Tibial nerve (tissue), 4 donors: ENCODE measurements at places on chromosomes 6 and 20. TPM values are rescaled to one million over a fixed set of nuclear protein-coding genes. Genes with fewer than 3 reads are reported as not detected.
A peak's percentile ranks its signal among the peaks of the same experiment; 100 is the strongest.

GRCh38 chr6:26020329-26021000 lies 57.9 kb downstream of the TRIM38 start:
- DNase-seq, result peak; percentile 85

DNA sequence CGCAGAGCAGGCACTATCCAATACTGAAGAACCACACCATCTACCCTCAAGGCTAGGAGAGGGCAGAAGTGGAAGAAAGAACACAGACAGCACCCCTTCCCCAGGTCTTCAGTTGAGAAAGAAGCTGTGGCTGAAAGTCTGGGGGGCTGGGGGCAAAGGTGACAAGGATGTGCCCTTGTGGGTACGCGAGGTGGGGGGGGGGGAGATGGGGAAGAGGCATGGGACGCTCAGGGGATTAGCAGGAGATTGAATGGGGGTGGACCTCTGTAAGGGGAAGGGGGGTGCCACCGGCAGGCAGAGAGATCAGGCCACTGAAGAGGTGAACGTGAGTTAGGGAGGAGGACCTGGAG lies 1.1 kb downstream of the B4GALT5 start:
- DNase-seq, result no peak

DNA sequence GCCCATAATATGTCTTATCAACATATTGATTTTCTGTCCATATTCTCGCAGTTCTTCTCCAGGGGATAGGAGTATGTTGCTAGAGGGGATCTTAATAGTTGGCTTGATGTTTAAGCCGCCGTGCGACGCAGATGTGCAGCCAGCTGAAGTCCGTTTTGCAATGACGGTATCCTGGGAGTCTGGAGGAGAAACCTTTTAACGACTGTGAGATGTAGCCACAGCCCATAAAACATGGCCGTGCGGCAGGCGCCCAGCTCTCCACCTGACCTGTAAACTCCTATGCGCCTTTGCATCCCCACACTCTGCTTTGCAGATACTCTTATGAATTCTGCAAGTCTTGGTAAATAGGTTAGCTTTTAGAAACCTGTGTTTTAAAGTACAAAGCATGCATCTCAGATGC lies 36.9 kb downstream of the BMP6 start:
- DNase-seq, result no peak

- DNase-seq, result no peak
Observed at GRCh38 chr6:91490671-91491301, 903.9 kb upstream of the MAP3K7 start.

GRCh38 chr6:56458324-56458884 lies 184.3 kb downstream of the DST start:
- DNase-seq, result no peak

DNA sequence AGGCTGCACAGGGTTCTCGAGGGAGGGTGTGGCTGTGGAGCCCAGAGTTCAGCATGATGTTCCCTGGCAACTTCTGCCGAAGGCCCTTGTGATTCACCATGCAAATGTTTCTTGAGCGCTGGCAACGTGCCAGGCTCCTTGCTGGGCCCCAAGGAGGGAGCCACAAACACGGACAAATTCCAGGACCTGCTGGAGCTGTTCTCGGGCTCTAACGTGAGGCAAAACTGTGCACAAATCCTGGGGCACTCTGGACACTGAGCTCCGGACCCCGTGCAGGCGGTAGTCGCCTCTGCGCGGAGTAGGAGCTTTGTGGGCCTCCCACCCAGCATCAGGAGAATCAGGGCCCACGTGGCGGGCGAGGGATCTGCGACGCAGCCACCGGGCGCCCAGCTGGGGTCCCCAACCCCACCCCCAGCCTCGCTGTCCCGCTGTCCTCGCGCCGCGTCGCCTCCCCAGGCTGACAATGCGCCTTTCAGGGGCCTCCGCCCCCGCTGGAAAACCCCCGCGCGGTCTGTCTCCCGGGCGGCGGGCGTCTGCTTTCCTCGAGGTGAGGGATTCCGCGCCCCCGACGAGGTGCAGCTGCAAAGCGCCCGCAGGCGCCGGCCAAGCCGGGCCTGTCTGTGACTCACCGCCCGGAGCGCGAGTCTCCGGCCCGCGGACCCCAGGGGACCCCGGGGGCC lies 31.7 kb upstream of the SCUBE3 start:
- DNase-seq, result peak; percentile 40

DNA sequence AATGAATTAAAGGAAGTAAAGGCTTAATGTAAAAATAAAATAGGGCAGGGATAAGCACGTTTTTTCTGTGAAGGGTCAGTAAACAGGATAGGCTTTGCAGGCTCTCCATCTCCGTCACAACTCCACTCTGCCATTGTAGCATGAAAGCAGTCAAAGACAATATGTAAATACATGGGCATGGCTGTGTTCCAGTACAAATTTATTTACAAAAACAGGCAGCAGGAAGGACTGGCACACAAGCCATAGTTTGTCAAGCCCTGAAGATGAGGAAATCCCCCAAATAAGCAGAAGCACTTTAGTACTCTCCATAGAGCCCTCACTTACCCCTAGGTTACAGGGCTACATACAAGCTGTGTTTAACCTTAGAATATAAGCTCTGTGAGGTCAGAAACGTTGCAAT lies 8.9 kb upstream of the FBXO9 start:
- DNase-seq, result no peak

Gene PKHD1
- total RNA-seq, result 0.22 TPM

Gene EPB41L1
- total RNA-seq, result 24.0 TPM

Gene BEND3
- 2.4 TPM for total RNA-seq

Gene MRAP2
- total RNA-seq, result 5.4 TPM
